Mesothelial cell of epicardium (in vitro differentiated cells): ENCODE measurements at places on chromosomes 16 and 17.

GRCh38 chr17:7070712-7071111 lies 9.3 kb downstream of the CLEC10A start:
- H3K27me3 ChIP-seq: peaks cover 20% of the 10 kb centered on the region
- peaks cover 2% of the 10 kb centered on the region for H3K36me3 ChIP-seq
- H3K4me1 ChIP-seq: no peaks in the 10 kb centered on the region
- H3K4me3 ChIP-seq: no peak overlapping the region

DNA sequence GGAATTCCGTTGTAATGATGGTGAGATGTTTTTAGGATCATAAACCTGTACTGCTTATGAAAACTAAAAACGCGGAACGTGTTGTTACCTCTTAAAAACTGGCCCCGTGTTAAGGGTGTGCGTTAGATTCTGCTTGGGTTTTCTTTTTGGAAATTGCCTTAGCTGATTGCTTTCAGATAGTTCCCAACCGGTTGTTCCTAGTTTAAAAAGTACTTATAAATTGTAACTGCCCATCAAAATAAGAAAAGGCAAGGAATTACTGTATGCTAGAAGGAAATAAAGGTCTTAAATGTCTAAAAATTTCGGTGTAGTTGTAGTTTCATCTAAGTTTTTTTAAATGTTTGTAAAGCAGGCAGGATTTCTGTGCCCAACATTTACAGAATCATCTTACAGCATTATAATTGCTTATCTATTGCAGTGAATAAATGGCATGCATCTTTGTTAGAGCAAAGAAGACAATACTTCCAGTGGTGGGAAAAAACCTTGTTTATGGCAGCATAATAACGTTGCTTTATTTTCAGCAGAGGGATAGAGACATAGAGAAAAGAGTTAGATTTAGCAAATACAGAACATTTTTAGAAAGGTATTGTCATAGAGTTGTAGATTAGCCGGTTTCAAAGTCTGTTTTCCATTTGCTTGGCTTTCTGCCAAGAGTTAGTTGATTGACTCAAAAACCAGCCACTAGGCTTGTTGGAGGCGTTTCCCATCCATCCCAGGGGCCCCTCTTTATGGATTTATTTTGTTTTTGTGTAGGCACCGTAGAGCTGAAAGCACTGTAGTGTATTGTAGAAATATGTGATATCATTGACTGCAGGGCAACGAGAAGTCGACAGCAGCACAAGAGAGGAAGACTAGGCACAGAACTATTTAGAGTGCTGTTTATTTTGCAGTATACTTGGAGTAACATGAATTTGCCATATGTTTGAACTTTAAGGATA lies 1.7 kb downstream of the PPM1D start:
- peak overlapping the region; percentile 97 for H3K4me3 ChIP-seq
- no peaks in the 10 kb centered on the region for H3K27me3 ChIP-seq
- H3K4me1 ChIP-seq: peaks cover 40% of the 10 kb centered on the region
- H3K36me3 ChIP-seq: no peaks in the 10 kb centered on the region
- DNase-seq: no peak

DNA sequence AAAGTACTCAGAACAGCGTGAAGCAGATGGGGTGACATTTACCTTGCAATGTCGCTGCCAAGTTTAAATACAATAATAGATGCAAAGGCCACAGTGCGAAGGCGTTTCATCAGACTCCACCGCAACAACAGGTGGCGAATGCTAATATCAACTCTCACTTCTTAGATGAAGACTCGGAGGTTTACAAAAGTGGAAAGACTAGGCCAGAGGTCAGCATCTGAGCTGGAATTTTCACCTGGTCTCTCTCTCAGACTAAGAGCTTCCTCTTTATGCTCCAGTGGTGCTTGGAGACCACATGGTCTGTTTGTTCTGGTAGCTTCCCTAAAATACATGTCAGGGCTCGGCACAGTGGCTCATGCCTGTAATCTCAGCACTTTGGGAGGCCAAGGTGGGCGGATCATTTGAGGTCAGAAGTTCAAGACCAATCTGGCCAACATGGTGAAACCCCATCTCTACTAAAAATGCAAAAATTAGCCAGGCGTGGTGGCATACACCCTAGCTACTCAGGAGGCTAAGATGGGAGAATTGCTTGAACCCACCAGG lies 169.1 kb downstream of the XYLT1 start:
- H3K4me1 ChIP-seq: peaks cover 32% of the 10 kb centered on the region
- H3K27ac ChIP-seq: no peak overlapping the region
- no peaks in the 10 kb centered on the region for H3K36me3 ChIP-seq
- no peaks in the 10 kb centered on the region for H3K27me3 ChIP-seq
- no peak overlapping the region for H3K4me3 ChIP-seq

GRCh38 chr17:71052971-71053370 lies 883.6 kb downstream of the KCNJ2 start:
- H3K36me3 ChIP-seq: peaks cover 2% of the 10 kb centered on the region
- no peak overlapping the region for H3K4me3 ChIP-seq
- H3K27me3 ChIP-seq: no peaks in the 10 kb centered on the region

DNA sequence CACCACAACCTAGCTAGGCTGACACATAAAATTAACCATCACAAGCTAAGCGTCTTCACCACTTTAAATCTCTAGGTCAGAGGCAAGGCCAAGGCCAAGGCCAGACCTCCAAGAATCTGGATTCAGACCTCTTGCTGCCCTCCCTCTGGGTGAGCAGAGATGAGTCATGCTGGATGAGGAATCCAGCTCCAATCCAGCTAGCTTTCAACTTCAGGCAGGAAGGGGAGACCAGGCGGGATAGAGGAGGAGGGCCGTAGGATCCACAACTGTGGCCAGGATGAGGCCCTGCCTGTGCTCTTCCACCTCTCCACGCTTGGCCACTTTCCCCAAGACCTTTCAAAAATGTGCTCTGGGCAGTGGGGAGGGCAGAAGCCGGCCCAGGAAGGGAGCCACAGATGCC lies 14.7 kb downstream of the LRRC75A start:
- H3K36me3 ChIP-seq: no peaks in the 10 kb centered on the region
- H3K4me1 ChIP-seq: peaks cover 13% of the 10 kb centered on the region
- H3K4me3 ChIP-seq: no peak overlapping the region
- no peak for DNase-seq

DNA sequence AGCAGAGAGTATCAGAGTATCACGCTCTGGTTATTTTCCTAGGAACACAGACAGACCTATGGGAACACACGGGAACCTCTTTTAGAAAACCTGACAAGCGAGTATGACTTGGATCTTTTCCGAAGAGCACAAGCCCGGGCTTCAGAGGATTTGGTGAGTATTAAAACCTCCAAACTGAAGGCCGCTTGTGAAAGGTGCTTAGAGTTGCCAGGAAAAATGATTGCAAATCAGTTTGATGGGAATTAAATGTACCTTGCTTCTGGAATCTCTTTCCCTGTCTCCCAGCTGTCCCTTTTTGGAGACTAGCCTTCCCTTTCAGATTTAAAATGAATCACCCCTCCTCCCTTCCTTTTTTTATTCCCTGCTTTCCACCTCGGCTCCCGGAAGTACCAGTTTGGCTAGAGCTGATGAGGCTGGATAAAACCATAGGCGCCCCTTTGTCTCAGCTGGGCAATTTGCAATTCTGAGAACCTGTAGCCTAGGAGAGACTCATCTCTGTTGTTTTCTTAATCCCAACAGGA lies 27.3 kb downstream of the KAT7 start:
- H3K27me3 ChIP-seq: no peaks in the 10 kb centered on the region
- H3K36me3 ChIP-seq: peaks cover 18% of the 10 kb centered on the region
- no peak for DNase-seq
- peak overlapping the region; percentile 55 for H3K27ac ChIP-seq
- no peak overlapping the region for H3K4me3 ChIP-seq
- peaks cover 15% of the 10 kb centered on the region for H3K4me1 ChIP-seq

GRCh38 chr17:76742958-76743357 lies 5.0 kb downstream of the MFSD11 start:
- no peak overlapping the region for H3K4me3 ChIP-seq
- no peaks in the 10 kb centered on the region for H3K27me3 ChIP-seq
- peak overlapping the region; percentile 50 for H3K27ac ChIP-seq
- H3K36me3 ChIP-seq: peaks cover 37% of the 10 kb centered on the region
- DNase-seq: no peak

GRCh38 chr17:68853036-68853435 lies 102.2 kb downstream of the ABCA8 start:
- peaks cover 14% of the 10 kb centered on the region for H3K4me1 ChIP-seq
- H3K4me3 ChIP-seq: no peak overlapping the region
- DNase-seq: no peak
- no peak overlapping the region for H3K27ac ChIP-seq
- H3K36me3 ChIP-seq: no peaks in the 10 kb centered on the region

GRCh38 chr16:15958703-15959348 lies 9.4 kb downstream of the ABCC1 start:
- H3K4me1 ChIP-seq: peaks cover 1% of the 10 kb centered on the region
- H3K27me3 ChIP-seq: no peaks in the 10 kb centered on the region
- no peak overlapping the region for H3K27ac ChIP-seq
- H3K4me3 ChIP-seq: no peak overlapping the region
- H3K36me3 ChIP-seq: peaks cover 13% of the 10 kb centered on the region

- no peak overlapping the region for H3K4me3 ChIP-seq
- no peak overlapping the region for H3K27ac ChIP-seq
- DNase-seq: no peak
- H3K4me1 ChIP-seq: no peaks in the 10 kb centered on the region
- H3K27me3 ChIP-seq: no peaks in the 10 kb centered on the region
Measured at GRCh38 chr16:22646948-22647556, 136.4 kb downstream of the NPIPB5 start.

GRCh38 chr16:49701789-49702494 lies 154.0 kb downstream of the ZNF423 start:
- peak overlapping the region; percentile 43 for H3K4me3 ChIP-seq
- peak overlapping the region; percentile 94 for H3K27ac ChIP-seq
- DNase-seq: peak; percentile 44

DNA sequence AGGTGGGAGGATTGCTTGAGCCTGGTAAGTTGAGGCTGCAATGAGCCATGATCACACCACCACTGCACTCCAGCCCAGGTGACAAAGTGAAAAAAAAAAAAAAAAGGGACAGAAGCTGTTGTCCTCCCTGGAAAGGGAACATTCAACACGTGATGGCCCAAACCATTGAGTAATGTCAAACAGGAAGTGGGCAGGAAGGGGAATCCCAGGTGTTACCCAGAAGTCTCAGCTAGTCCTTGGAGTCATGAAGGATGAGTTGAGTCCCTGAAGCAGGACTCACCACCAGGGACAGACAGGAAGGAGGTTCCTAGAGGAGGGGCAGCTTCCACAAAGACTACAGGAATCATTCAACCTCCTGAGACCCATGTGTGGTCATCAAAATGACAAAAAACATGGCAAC lies 19.8 kb upstream of the CMIP start:
- H3K27ac ChIP-seq: no peak overlapping the region
- DNase-seq: no peak
- no peaks in the 10 kb centered on the region for H3K27me3 ChIP-seq
- no peaks in the 10 kb centered on the region for H3K4me1 ChIP-seq
- H3K36me3 ChIP-seq: no peaks in the 10 kb centered on the region

- H3K4me3 ChIP-seq: no peak overlapping the region
- H3K36me3 ChIP-seq: no peaks in the 10 kb centered on the region
- H3K4me1 ChIP-seq: peaks cover 15% of the 10 kb centered on the region
- no peak for DNase-seq
Measured at GRCh38 chr17:9899280-9900043, 5.6 kb downstream of the RCVRN start.

DNA sequence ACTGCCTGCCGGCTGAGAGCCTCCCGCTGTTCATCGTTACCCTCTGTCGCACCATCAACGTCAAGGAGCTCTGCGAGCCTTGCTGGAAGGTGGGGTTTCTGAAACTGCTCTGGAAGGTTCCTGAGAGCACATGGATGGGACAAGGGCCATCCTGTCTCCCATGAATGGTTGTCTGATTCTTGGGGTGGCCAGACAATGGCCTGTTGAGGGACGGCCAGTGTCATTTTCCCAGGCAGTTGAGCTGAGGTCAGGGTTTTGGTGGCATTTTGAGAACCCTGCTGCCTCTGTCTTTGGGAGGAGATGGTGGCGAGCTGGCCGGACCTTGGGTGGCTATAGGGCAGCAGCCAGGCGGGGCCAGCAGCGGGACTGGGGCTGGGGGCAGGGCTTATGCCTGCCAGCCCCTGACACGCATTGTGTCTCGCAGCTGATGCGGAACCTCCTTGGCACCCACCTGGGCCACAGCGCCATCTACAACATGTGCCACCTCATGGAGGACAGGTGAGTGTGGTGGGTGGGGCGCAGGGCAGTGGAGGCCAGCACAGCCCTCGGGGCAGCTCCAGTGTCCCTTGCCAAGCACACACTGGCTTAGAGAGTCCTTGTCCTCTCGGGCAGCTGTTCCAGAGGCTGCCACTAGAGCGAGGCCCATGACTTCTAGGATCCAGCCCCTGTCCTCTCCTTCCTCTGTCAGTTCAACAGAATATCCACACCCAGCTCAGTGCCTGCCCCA lies 9.1 kb downstream of the TSC2 start:
- H3K4me3 ChIP-seq: no peak overlapping the region
- no peak overlapping the region for H3K27ac ChIP-seq
- no peaks in the 10 kb centered on the region for H3K27me3 ChIP-seq
- no peak for DNase-seq

GRCh38 chr17:41656249-41657023 lies 32.1 kb upstream of the KRT17 start:
- H3K36me3 ChIP-seq: no peaks in the 10 kb centered on the region
- peaks cover 47% of the 10 kb centered on the region for H3K4me1 ChIP-seq
- no peak for DNase-seq
- no peaks in the 10 kb centered on the region for H3K27me3 ChIP-seq
- H3K27ac ChIP-seq: peak overlapping the region; percentile 95

- H3K4me3 ChIP-seq: no peak overlapping the region
- H3K4me1 ChIP-seq: no peaks in the 10 kb centered on the region
- H3K36me3 ChIP-seq: no peaks in the 10 kb centered on the region
- H3K27ac ChIP-seq: no peak overlapping the region
- H3K27me3 ChIP-seq: peaks cover 38% of the 10 kb centered on the region
- no peak for DNase-seq
Measured at GRCh38 chr17:35218915-35219314, 24.0 kb upstream of the SLFN5 start.

DNA sequence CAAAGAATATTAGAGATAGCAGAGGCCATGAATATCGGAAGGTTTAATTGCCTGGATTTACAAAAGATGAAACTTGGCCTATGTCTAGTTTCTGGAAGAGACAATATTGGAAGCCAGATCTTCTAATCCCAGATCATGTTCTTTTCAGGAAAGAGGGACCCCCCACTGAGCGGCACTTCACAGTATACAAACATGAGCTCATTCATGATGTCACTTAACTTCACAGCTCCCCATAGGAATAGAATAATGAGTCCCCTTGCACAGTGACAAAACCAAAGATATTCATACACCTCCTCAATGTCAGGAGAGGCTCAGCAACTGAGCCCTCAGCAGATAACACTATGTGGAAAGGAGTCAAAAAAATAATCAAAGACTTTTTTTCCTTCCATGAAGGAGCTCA lies 147.5 kb downstream of the CDH11 start:
- no peak for DNase-seq
- H3K36me3 ChIP-seq: peaks cover under 1% of the 10 kb centered on the region
- H3K27ac ChIP-seq: no peak overlapping the region
- H3K27me3 ChIP-seq: no peaks in the 10 kb centered on the region
- H3K4me1 ChIP-seq: peaks cover 9% of the 10 kb centered on the region

- no peaks in the 10 kb centered on the region for H3K36me3 ChIP-seq
- no peaks in the 10 kb centered on the region for H3K4me1 ChIP-seq
Measured at GRCh38 chr16:71493213-71493612, 4.1 kb upstream of the ZNF19 start.
